ENCODE measurements at places on chromosomes 5 and 9.

DNA sequence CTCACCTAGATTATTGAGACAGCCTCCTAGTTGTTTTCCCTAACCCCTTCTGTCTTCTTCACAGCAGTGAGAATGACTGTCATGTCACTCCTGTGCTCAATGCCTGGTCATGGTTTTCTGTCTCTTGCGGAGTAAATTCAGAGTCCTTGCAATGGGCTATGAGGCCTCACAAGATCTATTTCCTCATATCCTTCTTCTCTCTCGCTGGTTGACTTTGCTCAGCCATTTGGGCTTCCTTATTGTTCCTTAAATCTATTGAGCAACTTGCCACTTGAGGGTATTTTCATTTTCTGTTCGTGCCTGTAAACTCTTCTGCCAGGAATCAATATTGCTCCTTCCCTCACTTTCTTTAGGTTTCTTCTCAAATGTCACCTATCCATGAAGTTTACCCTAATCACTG lies 9.0 kb downstream of the PPP3R2 start:
- no peak for DNase-seq

DNA sequence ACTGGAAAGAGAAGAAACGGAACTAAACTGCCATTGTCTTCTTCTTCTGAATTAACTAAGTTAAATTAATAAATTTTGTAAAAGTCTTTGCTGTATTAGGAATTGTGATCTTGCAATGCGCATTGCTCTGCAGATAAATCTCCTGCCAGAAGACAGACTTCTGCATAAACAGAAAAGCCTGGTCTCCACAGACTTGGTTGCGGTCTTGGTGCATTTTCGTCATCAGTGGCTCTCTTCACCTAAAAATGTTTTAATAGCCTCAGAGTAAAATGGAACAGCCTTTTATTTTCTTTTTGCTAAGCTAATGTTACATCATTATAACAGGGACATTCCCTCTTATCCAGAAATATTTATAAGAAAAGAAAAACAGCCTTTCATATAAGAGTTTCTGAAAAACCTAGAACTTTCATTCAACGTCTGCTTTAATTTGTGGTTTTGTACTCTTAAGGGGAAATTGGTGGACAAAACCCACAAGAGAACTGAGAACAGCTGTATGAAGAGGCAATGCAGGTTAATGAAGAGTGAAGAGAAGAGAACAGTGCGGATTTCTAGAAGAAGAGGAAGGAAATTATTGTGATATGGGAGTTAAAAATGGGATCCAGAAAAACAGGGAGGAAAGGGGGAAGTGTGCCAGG lies 10.1 kb downstream of the IFNA5 start:
- no peak for DNase-seq

- no peak for DNase-seq
Observed at GRCh38 chr5:164809821-164810220, 1304.4 kb downstream of the MAT2B start.

DNA sequence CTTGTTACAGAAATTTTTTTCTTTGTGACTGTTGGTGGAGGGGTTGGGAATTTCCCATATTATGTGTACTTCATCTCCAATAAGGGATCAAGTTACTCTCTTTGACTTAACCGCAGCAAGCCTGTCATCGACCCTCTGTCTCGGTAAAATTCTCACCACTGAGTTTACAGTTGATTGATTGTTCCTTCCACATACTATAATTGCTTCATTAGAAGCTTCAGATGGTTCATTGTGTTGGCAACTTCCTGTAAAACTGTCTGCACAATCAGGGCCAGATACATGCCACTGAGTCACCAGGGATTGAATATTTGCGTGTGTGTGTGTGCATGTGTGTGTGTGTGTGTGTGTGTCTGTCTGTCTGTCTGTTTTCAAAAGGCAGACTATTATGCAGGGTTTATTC lies 176.6 kb downstream of the ZNF462 start:
- no peak for DNase-seq

DNA sequence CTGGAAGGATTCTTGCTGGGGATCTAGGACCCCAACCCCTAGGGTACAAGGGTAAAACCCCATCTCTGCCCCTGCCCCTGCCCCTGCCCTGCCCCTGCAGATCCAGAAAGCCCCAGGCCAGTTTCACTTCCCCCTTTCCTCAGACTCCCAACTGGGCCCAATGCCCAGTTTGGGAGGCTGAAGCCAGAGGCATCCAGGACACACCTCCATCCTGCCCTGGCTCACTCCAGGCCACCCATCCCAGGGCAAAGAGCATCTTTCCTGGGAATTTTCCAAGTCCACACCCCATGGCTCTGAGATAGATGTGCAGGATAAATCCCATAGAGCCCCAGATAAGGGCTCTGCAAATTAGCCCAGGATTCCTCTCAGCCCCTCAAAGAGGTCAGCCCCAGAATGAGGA lies 17.4 kb downstream of the CNTFR start:
- DNase-seq: no peak

DNA sequence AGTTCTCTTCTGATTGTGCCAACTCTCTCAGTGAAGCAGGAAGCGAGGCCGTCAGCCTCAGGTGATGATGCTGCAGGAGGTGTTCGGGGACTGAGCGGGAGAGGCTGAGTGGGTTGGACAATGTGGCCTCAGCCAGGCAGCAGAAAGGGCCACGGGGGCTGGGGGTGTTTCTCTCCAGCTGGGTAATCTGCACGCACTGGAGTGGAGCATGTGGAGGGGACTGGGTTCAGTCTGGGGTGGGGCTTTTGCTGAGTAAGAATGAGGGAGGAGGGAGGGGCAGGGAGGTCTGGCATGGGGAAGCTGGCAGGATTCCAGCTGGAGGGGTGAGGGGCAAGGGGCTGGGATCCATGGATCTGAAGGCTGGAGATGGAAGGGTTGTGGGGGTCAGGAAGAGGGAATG lies 60.8 kb upstream of the PHYKPL start:
- DNase-seq: no peak

- DNase-seq: no peak
Observed at GRCh38 chr9:87282538-87282937, 215.1 kb upstream of the DAPK1 start.

DNA sequence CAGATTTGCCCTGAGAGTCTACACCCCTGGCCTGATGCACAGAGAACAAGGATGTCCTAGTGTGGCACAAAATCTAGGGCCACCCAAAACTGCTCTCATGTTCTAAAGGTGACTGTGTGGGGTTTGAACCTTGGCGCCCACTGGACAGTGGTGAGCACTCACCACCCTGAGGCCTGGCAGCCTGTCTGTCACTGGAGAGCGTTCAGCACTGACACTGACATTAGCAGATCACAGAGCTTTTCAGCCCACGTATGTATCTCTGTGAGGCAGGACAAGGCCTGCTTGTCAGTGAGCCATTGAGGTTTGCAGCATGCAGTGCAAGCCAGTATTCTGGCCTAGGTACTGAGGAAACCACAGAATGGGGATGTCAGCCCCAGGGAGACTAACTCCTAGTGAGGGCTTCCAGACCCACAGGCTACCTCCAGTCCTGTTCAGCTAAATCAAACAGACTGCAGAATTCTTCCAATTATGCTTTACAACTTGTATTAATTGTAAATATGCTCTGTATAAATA lies 38.9 kb upstream of the SLC2A8 start:
- no peak for DNase-seq

DNA sequence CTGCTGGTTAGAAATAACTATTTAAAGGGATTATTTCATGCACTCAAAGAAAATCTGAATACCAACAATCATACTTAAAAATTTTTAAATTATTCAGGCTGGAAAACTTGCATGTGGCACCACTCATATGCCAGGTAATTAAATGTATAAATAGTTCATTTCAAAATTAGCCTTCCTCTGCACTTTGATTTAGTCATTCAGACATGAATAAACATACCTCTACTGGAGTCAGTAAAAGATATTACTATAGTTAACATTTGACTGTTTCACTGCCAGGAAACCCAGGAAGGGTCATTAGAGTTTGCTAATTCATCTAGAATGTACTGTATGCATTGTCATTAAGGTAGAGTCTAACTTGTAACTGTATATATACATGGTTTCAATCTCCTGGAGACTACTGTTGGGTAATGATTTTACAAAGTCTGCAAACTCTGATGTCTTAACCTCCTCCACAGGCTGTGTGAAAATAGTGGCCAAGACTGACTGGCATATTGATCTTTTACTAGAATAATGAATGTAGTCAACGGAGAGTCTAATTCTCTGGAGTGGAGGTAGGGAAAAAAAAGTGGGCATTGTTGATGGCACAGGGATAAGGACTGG lies 43.7 kb downstream of the TEX10 start:
- DNase-seq: no peak

- DNase-seq: no peak
Observed at GRCh38 chr5:150616506-150616905, 24.0 kb upstream of the SYNPO start.

DNA sequence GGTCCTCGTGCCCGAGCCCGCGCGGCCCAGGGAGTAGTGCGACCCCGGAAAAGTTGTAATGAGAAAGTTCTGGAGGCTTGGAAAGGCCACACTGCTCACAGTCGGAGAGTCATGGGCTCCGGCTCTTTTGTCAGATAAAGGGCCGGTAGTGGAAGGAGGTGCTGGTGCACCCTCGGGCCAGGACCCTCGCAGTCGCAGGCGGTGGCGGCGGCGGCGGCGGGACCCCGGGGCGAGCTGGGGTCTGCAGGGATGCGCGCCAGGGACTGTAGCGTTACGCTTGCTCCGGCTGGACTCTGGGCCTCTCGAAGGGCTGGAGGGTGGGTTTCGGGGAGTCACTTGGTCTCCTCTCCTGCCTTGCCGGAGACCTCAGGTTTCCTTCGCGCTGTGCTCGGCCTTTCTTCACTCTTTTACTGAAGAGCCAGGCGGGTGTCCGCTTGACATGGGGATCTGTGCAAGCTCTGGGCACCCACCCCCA lies 1.5 kb downstream of the RORB start:
- no peak for DNase-seq

GRCh38 chr9:91162784-91163443 lies 198.8 kb downstream of the AUH start:
- peak; percentile 30 for DNase-seq

DNA sequence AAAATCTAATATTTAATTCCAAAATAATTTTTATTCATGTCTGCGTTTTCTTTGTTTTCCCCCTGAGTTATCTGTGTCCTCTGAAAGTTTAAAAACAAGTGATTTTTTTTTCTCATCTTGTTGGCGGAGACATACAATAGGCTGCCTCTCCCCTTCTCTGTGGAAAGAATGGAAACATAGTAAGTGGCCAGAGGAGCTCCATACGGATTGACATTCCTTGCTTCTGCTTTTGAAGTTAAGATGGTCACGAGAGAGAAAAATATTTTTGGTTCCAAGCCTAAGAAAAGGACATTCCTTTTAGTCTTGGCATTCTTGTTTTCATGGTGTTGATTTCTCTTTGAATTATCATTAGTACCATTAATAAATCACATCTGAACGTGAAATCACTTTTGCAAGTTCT lies 28.3 kb downstream of the ZNF462 start:
- no peak for DNase-seq

DNA sequence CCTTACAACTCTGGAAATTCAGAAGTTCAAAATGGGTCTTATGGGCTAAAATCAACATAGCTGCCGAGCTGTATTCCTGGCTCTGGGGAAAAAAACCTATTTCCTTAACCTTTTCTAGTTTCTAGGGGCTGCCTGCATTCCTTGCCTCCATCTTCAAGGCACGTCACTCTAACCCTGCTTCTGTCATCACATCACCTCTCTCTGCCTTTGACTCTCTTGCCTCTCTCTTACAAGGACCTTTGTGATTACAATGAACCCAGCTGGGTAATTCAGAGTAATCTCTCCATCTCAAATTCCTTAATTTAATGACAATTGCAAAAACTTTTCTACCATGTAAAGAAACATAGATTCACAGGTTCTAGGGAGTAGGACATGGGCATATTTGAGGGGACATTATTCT lies 103.1 kb upstream of the SMC2 start:
- no peak for DNase-seq

DNA sequence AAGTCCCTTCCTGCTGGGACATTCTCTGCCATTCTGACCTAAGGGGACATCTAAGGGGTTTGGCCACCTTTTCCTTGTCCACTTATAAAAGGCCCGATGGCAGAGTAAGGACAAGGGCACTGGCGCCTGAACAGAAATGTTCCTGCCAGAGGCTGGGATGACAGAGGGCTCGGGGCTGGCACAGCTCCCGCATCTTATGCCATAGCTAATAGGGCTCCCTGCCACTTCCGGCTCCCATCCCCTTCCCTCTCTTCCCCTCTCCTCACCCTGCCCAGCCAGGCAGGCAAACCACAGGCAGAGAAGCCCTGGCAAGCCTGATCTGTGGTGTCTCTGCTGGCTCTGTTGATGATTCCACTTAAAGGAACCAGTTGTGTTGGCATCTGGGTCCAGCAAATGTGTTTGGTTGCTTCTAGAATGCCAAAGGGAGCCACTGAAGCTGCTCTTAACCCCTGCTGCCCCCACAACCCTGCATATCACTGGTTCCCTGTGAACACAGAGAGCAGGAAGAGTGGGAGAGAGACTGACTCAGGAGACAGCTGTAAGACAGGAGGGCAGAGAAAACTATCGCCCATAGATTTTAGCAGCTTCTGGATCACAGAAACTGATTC lies 18.4 kb upstream of the ADRA1B start:
- no peak for DNase-seq

DNA sequence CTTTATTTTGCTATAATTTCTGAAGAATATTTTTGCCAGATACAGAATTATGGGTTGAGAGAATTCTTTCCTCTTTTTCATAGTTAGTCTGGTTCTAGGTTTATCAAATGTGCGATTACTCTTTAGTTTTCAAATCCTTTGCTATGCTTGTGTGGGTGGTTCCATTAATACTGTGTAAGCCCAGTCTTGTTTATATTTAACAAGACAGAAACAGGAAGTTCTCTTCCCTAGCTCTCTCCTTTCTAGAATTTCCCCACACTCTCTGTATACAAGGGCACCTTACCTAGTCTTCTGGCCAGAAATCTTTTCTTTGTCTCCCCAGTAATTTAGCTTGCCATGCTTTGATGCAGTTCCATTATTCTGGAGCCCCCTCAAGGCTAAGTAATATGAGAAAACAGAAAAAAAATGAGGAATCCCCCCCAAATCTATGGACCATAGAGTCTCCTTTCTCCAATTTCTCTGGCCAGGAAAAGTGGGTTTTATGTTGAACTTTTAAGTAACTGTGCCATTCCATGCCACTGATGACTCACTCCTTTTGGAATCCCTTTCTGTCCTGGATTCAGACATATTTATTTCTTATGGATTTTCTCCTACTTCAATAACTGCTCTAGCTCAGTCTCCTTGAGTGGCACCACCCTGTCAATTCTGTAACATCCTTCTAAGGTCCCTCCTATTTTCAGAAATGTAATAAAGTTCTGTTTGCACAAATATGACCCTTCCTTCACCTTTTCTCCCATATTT lies 1714.1 kb downstream of the EFNA5 start:
- no peak for DNase-seq

GRCh38 chr5:107858324-107858723 lies 187.6 kb upstream of the EFNA5 start:
- DNase-seq: no peak

- no peak for DNase-seq
Observed at GRCh38 chr5:64834037-64834436, 65.3 kb downstream of the CWC27 start.

GRCh38 chr9:27632254-27632653 lies 59.0 kb upstream of the C9orf72 start:
- DNase-seq: no peak

GRCh38 chr9:93121316-93122241 lies 12.5 kb downstream of the NINJ1 start:
- no peak for DNase-seq
